ENCODE measurements at places on chromosomes 6 and 20.

DNA sequence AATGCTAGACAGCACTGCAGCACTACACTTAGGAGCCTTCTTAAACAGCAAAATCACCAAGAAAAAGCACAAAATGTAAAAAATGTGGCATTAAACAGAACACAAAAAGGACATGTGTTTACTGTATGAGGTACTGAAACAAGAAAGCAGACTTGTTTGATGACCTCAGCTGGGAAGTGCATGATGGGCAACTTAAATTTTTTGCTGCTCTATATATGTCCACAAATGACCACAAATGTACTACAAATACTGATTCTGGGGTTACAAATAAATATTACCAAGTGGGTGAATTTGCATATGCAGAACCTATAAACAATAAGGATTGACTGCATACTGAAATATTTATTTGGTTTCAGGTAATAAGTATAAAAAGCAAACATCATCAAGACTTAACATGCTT lies 13.1 kb downstream of the RAB23 start:
- no peak for DNase-seq

DNA sequence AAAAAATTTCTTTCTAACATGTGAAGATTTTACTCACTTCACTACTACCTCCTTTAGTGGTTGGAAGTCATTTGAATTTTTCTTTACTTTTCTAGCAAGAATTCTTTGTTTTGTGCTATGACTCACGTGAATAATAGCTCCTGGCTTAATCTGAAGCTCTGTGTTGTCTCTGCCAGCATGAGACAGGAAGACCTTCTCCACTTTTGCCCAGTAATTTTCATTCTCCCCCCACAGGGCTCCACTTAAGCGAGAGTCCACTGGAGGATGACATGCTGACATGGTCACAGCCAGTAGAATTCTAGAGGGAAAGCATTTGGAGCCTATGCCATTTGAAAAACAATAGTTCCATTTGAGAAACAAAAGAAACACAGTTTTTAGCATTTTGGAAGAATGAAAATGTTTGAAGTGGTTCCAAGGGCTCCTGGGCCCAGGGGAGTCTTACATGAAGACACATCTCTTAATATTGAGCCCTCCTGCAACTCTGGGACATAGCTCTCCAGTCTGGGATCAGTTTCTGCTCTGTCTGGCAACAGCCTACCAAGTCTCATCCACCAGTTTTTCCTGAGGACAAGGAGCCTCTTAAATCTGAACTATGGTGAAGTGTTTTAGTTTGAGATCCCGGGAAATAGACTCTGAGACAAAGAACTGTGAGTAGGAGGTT lies 231.4 kb downstream of the PAX1 start:
- DNase-seq: no peak

- no peak for DNase-seq
Observed at GRCh38 chr6:5684320-5685053, 322.2 kb downstream of the NRN1 start.

DNA sequence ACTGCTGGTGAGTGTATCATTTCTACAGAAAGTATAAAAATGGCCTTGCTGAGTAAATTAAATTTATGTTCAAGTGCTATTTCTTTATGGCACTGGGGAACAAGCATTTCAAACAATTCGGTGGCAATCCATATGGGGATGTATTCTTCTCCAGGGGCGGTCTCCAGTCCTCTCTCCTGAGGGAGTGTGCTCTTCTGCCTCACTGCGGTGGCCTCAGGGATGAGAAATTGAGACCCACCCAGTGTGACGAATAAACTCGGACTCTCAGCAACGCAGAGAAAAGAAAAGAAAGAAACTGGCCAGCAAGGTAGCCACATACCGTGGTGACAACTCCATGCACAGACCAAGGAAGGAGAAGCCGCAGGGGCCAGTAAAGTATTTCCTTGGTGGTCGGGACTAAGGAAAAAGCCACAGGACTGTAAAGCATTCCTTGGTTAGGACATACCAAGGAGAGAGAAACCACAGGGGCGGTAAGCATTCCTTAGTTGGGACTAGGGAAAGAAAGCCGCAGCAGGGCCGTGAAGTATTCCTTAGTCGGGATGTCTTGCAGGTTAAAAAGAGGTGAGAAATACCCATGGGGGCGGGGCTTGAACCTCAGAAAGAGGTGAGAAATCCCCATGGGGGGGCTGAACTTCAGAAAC lies 13.6 kb upstream of the GOPC start:
- no peak for DNase-seq

- DNase-seq: no peak
Observed at GRCh38 chr6:53986165-53986720, 125.0 kb upstream of the MLIP start.

DNA sequence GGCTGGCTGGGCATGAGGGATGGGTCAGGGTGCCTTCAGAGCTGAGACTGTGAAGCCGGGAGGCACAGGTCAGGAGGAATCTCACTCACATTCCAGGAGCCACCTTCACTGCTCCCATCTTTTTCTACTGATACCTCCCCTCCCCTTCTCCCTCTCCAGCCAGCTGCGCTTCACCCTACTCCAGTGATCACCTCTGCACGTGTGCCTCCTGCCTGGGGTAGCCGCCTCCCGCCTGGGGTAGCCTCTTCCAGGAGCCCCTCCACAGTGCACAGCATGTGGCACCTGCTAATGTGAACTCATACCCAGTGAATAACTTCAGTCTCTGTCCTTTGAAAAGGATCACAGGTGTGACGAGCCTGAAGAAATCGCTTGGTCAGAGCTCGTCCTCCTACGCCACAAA lies 232.6 kb downstream of the TMEM242 start:
- no peak for DNase-seq

- no peak for DNase-seq
Observed at GRCh38 chr6:7975764-7976146, 65.2 kb upstream of the TXNDC5 start.

DNA sequence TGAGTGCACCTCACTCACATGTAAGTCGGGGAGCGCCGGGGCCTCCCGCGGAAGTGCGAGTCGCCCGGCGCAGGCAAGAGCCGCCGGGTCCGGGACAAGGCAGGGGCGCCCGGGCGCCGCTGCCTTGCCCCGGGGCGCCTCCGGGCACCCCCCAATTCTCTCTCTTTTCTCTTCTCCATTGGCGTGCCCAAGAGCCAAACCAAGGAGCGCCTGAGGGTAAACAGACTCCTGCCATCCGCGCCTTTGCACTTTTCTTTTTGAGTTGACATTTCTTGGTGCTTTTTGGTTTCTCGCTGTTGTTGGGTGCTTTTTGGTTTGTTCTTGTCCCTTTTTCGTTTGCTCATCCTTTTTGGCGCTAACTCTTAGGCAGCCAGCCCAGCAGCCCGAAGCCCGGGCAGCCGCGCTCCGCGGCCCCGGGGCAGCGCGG lies 36.8 kb downstream of the GNAS start:
- no peak for DNase-seq

DNA sequence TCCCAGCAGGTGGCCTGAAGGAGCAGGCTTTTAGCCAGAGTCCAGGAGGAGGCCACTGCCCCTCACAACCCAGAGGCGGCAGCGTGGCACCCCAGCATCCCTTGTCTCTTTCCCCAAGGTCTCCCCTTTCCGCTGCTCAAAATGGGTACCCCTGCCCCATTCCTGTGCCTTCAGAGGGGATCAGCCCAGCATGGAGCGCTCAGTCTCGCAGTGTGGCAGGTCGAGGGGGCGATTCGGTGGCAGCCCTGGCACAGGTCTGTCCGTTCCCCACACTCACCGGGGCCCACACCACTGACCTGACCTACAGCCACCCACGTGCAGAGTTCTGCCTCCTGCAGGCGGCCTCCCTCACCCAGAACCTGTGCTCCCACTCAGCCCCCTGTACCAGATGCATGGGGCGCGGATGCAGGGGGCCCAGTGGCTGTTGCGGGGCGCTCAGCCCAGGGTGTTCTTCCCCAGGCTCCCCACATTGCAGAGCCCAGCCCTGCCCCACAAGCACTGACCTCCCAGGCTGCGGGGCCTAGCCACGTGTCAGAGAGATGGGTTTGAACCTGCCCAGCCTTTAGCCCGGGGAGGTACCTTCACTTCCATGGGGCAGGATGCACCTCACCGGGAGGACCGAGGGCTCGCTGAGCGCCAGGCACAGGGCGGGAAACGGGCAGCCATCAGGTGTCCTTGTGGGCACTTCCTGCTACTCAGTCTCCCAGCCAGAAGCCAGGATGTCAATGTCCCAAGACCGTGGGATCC lies 41.8 kb downstream of the DSTN start:
- no peak for DNase-seq

DNA sequence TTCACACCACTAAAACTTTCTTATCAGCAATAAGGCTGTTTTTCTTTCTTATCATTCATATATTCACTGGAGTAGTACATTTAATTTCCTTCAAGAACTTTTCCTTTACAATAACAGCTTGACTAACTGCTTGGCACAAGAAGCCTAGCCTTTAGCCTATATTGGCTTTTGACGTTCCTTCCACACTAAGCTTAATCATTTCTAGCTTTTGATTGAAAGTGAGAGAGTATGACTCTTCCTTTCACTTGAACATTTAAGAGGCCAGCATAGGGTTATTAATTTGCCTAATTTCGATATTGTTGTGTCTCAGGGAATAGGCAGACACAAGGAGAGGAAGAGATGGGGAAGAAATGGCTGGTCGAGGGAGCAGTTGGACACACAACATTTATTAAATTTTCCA lies 23.6 kb downstream of the THEMIS start:
- DNase-seq: no peak

DNA sequence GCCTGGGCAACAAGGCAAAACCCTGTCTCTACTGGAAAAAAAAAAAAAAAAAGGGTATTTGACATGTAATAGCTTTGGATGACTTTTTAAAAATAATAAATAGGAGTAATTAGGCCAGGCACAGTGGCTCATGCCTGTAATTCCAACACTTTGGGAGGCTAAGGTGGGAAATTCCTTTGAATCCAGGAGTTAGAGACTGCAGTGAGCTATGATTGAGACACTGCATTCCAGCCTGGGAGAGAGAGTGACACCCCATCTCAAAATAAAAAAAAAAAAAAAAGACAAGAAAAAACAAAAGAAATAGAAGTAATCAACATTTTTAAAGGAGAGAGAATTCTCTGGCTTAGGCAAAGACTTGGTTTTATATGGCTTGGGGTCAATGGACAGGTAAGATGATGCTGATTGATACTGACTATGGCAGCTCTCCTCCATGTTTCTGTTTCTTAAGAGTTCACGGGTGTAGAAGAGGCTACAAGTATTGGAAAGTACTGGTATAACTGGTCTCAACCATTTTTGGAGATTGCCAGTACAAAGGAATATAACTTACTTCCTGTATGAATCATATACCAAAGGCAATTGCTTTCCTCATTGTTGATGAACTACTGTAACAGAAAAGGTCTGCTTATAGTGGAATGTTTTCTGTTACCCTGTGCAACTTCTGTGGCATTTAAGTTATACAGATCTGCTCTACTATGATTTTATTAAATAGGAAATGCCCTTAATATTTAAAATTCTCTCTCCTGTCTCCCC lies 10.1 kb downstream of the MAP3K5 start:
- no peak for DNase-seq

- DNase-seq: no peak
Observed at GRCh38 chr20:8912731-8913130, 156.2 kb upstream of the PLCB4 start.

DNA sequence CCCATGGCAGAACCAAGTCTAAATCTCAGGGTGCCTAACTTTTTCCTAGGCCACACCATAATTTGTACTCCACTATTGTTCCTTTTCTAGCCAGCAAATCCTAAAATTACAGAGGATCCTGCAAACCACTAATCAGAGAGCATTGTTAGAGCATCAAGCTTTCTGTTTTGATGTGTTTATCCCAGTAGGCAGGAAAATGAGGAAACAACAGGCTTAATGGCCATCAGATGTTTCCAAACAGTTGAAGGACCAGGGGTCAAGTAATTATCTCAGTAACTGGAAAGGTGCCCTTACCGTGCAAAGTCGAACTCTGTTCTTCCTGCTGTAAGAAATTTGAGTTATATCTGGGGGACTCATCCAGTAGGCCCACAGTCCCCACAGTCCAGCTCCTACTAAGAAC lies 58.7 kb downstream of the RALY start:
- no peak for DNase-seq

- no peak for DNase-seq
Observed at GRCh38 chr6:128491610-128492206, 28.7 kb downstream of the PTPRK start.

GRCh38 chr6:166514196-166514595 lies 72.3 kb downstream of the RAMACL start:
- no peak for DNase-seq

- DNase-seq: peak; percentile 4
Observed at GRCh38 chr6:125314009-125314581, 12.3 kb upstream of the HDDC2 start.

DNA sequence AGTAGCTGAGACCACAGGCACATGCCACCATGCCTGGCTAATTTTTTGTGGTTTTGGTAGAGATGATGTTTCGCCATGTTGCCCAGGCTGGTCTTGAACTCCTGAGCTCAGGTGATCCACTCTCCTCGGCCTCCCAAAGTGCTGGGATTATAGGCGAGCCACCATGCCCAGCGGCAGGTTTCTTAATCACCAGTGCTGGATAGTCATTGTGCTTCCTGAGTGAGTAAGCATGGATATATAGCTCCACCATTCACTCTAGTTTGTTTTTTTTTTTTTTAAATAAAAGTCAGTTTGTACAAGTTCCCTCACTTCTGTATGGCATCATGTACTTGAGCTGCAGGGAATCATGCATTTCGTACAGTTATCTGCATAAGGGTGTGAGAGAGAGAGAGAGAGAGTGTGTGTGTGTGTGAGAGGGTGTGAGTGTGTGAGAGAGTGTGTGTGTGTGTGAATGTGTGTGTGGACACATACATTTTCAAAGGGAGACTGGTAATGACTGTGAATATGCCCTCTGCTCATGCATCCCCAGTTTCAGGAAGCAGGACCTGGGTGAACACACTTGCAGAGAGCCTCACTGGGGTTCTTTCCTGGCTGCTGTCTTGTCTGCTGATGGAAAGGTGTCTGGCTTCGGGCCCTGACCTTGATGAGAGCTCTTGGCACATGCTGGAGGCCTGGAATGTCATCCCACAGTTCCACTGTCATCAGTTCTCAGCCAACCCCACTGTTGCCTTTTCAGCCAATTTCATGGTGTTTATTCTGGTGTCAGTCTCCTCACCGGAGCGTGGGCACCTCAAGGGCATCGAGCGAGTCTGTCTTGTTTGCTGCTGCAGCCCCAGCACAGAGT lies 65.0 kb upstream of the XRN2 start:
- DNase-seq: no peak

GRCh38 chr6:165677091-165677490 lies 14.1 kb upstream of the PDE10A start:
- no peak for DNase-seq

DNA sequence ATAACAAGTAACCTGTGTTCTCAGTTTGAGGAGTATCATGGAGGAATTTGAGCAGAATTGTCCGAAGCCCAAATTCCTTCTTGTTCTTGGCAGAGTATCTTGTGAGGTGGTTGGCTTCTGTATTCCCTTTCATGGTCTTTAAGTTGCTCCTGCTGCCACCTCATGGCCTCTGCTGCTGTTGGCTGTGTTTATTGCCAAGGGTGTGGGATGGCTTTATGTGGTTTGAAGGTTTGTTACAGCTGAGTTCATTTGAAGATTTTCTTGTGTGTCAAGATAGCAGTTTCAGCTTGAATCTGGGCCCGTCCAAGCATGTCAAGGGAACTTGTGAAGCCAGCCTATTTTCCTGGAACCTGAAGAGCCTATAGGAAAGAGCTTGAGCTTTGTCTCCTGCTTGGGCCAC lies 20.2 kb upstream of the TTK start:
- DNase-seq: no peak

GRCh38 chr6:138592749-138593123 lies 93.4 kb upstream of the NHSL1 start:
- peak; percentile 81 for DNase-seq

- peak; percentile 20 for DNase-seq
Observed at GRCh38 chr6:138404666-138405337, 779 bp downstream of the HEBP2 start.

All from bone marrow (tissue), 2 donors.